ENCODE measurements at places on chromosomes 16 and 17. TPM values are rescaled to one million over a fixed set of nuclear protein-coding genes. Genes with fewer than 3 reads are reported as not detected.

Gene KRTAP16-1
- not detected for polyA plus RNA-seq

Gene ATP1B2
- polyA plus RNA-seq, result not detected

Gene CDH8
- 0.17 TPM for polyA plus RNA-seq

Gene TBC1D3B
- polyA plus RNA-seq, result 0.79 TPM

Gene MMP25
- 0.20 TPM for polyA plus RNA-seq

Gene RNF222
- polyA plus RNA-seq, result 0.07 TPM

Gene NHLRC4
- 0.06 TPM for polyA plus RNA-seq

Gene KRTAP1-5
- not detected for polyA plus RNA-seq

Gene ITGAD
- not detected for polyA plus RNA-seq

Gene ASIC2
- polyA plus RNA-seq, result 0.10 TPM

Gene OR3A3
- not detected for polyA plus RNA-seq

Gene TLCD3B
- polyA plus RNA-seq, result 0.15 TPM

Gene KIFC3
- polyA plus RNA-seq, result 21.9 TPM

Gene PIK3R6
- polyA plus RNA-seq, result 0.07 TPM

Gene TP53TG3B
- polyA plus RNA-seq, result not detected

Gene WFIKKN2
- not detected for polyA plus RNA-seq

Gene TMEM220
- polyA plus RNA-seq, result 1.3 TPM

Gene SLC22A31
- polyA plus RNA-seq, result not detected

Gene MFSD6L
- 0.02 TPM for polyA plus RNA-seq

Gene NEK8
- 4.6 TPM for polyA plus RNA-seq

Gene C16orf92
- polyA plus RNA-seq, result not detected

Gene IL17C
- polyA plus RNA-seq, result 0.06 TPM

Gene SCN4A
- polyA plus RNA-seq, result 0.01 TPM

Gene ABCA9
- 0.02 TPM for polyA plus RNA-seq

Gene CRYBA1
- not detected for polyA plus RNA-seq

Gene GRB7
- polyA plus RNA-seq, result 9.9 TPM

Gene PTGES3L
- polyA plus RNA-seq, result 0.40 TPM

Gene SEPTIN12
- polyA plus RNA-seq, result not detected

Gene CES5A
- not detected for polyA plus RNA-seq

Gene NDUFB10
- 192 TPM for polyA plus RNA-seq

Gene KRT33A
- polyA plus RNA-seq, result not detected

Gene NPIPB6
- 0.25 TPM for polyA plus RNA-seq

Gene RTN4RL1
- polyA plus RNA-seq, result 2.5 TPM

Measured in mammary epithelial cell (primary cell).